Urinary bladder (tissue), 4 donors: ENCODE measurements at places on chromosomes 3 and 15. TPM values are rescaled to one million over a fixed set of nuclear protein-coding genes. Genes with fewer than 3 reads are reported as not detected.

GRCh38 chr3:23377928-23378672, 175.0 kb downstream of the UBE2E2 start:
- DNase-seq = no peak

DNA sequence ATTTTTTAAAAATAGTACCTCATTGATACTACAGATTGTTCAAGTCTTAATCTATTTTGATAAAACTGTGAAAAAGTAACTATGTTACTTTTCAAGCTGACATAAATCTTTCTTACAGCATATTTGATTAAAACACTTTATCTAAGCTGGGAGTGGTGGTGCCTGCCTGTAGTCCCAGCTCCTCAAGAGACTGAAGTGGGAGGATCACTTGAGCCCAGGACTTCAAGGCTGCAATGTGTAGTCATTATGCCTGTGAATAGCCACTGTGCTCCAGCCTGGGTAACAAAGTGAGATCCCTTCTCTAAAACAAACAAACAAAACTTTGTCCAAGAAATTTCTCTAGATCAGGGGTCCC, 59.6 kb upstream of the NEDD4 start:
- DNase-seq = no peak

Gene BNC1
- 0.37 TPM for total RNA-seq

Gene LRRIQ4
- total RNA-seq = not detected

Gene GPR160
- total RNA-seq = 25.9 TPM

Gene PP2D1
- not detected for total RNA-seq

- DNase-seq = no peak
Measured at GRCh38 chr3:139491966-139492365, 15.7 kb upstream of the RBP2 start.
